Activated CD4-positive, alpha-beta memory T cell treated with anti-CD3 and anti-CD28 coated beads for 36 hours (primary cell): ENCODE measurements at places on chromosomes 3 and 15.

DNA sequence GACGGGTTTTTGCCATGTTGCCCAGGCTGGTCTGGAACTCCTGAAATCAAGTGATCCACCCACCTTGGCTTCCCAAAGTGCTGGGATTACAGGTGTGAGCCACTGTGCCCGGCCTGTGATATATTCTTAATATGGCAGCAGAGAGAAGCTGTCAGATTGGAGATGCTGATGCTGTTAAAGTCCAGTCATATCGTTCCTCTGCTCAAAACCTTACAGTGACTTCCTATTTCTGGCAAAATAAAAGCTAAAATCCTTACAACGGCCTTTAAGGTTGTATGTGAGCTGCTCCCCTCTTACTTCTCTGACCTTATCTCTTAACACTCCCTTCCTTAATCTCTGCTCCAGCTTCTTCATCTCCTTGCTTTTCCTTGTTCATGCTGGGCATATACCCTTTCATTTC lies 26.6 kb upstream of the MGA start:
- no peak for DNase-seq
- H3K4me1 ChIP-seq, result peaks cover 2% of the 10 kb centered on the region
- H3K36me3 ChIP-seq, result no peaks in the 10 kb centered on the region
- H3K27me3 ChIP-seq, result no peaks in the 10 kb centered on the region

DNA sequence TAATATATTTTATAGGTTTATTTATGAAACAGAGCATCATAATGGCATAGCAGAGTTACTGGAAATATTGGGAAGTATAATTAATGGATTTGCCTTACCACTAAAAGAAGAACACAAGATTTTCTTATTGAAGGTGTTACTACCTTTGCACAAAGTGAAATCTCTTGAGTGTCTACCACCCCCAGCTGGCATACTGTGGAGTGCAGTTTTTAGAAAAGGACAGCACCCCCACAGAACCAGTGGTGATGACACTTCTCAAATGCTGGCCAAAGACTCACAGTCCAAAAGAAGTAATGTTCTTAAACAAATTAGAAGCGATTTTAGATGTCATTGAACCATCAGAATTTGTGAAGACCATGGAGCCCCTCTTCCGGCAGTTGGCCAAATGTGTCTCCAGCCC lies 58.1 kb downstream of the DNAH1 start:
- no peak overlapping the region for H3K4me3 ChIP-seq
- no peak overlapping the region for H3K27ac ChIP-seq
- H3K27me3 ChIP-seq, result no peaks in the 10 kb centered on the region
- no peak for DNase-seq

DNA sequence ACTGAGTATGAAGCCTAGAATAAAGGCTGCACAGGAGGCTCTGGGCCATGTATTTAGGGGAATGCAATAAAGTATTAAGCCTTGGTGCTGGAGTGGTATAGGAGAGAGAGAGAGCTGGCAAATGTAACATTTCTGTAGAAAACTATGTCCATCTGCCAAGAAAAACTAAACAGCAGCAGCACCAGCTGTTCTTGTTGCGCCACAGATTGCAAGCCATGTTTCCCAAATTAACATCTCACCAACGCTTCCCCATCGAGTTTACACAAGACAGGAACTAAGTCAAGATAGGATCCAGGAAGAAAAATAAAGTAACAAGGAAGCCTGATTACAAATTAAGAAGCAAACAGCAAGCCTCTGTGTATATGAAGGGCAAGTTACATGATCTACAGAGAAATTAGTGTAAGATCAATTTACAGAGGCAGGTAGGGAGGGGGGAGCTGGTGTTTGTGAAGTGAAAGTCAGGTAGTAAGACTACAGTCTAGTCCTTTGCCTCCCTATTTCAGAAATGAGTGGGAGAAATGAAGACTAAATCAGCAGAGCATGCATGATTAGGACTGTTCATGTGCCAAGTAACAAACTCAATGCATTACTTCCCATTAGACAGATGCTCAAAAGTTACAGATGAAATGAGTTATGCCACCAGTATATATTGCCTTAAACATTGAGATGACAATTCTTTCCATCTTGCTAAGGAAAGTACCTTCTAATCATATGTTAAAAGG lies 900.5 kb downstream of the EPHA3 start:
- H3K36me3 ChIP-seq, result no peaks in the 10 kb centered on the region
- no peaks in the 10 kb centered on the region for H3K4me1 ChIP-seq
- H3K27ac ChIP-seq, result no peak overlapping the region
- DNase-seq, result no peak
- H3K27me3 ChIP-seq, result no peaks in the 10 kb centered on the region
- no peak overlapping the region for H3K4me3 ChIP-seq

- peaks cover 35% of the 10 kb centered on the region for H3K4me1 ChIP-seq
- H3K27ac ChIP-seq, result peak overlapping the region; percentile 54
- no peak overlapping the region for H3K4me3 ChIP-seq
- H3K36me3 ChIP-seq, result no peaks in the 10 kb centered on the region
Measured at GRCh38 chr15:59993950-59994401, 10.1 kb upstream of the FOXB1 start.

- no peaks in the 10 kb centered on the region for H3K27me3 ChIP-seq
- no peak for DNase-seq
- no peaks in the 10 kb centered on the region for H3K36me3 ChIP-seq
Measured at GRCh38 chr15:90043530-90044010, 42.4 kb downstream of the ZNF710 start.

- H3K27me3 ChIP-seq, result peaks cover 4% of the 10 kb centered on the region
- no peaks in the 10 kb centered on the region for H3K4me1 ChIP-seq
- no peaks in the 10 kb centered on the region for H3K36me3 ChIP-seq
- DNase-seq, result no peak
- H3K4me3 ChIP-seq, result no peak overlapping the region
Measured at GRCh38 chr3:196989721-196990262, 21.2 kb upstream of the PIGZ start.

DNA sequence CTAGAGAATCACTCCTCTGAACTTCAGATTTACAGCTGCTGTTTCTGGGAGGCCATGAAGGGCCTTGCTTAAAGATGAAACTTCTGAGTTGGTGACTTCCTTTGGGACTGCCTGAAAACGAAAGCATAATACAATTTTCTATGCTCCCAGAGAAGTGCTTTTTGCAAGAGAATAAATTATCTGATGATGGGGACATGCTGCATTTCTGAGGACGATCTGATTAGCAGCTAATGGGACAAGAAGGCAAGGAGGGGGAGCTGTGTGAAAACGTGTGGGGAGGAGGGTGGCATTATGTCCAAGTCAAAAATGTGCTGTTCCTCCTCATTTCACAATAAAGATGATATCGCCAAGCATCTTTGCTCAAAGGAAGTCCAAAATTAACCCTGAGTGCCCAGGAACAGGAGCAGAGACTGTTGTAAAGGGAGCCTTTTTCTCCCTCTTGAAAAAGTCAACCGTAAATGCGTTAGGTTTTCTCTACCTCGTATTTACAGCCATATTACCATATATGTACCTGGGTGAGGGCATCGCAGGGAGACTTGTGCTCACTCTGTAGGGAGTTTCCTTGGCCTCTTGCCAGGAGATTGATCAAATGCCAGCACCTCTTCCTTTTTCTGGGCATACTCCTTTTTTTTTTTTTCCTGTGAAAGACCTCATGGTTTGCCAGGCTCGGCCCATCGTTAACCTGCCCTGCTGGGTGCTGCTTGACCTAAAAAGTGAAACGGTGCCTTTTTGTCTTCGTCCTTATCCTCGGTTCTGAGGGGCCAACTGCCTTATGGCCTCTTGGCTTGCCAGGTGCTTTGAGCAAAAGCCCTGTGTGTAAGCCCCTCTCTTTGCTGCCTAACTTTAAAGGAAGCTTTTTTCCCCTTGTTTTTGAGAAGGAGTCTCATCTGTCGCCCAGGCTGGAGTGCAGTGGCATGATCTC lies 11.5 kb downstream of the ITPR1 start:
- H3K27me3 ChIP-seq, result no peaks in the 10 kb centered on the region
- DNase-seq, result peak; percentile 44
- H3K36me3 ChIP-seq, result peaks cover 18% of the 10 kb centered on the region
- peaks cover 50% of the 10 kb centered on the region for H3K4me1 ChIP-seq
- peak overlapping the region; percentile 84 for H3K27ac ChIP-seq
- peak overlapping the region; percentile 75 for H3K4me3 ChIP-seq

DNA sequence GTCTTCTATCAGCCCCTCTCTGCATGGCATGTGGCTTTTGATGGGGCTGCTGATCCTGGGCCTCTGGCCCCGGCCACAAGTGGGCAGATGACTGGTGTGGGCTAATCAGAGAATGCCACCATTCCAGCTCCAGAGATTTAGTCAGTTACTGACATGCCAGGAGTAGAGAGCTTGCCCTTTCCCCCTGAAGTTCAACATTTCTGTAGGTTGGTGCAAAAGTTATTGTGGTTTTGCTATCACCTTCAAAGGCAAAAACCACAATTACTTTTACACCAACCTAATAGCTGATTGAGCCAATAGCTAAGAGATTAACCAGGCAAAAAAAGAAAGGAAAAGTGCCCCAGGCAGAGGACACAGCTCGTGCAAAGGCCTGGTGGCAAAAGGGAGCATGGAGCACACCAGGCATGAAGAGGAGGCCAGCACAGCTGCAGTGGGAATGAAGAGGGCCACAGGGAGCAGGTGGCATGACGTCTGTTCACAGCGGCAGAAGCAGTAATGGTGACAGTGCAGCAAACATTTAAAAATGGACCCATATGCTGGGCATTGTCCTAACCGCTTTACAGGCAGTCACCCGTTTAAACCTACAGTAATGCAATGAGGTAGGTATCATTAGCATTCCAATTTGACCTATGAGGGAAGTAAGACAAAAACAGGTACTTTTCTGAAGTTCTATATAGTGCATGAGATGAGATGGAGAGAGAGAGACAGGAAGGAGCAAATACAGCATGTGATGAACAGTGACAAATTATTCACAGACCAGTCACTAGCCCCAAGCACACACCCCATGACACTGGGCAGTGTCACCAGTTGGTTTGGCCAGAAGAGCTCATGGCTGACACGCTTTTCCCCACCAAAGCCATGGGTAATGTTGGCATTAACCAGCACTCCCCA lies 373.0 kb upstream of the PROK2 start:
- H3K27me3 ChIP-seq, result peaks cover 5% of the 10 kb centered on the region
- no peaks in the 10 kb centered on the region for H3K4me1 ChIP-seq
- H3K4me3 ChIP-seq, result no peak overlapping the region

DNA sequence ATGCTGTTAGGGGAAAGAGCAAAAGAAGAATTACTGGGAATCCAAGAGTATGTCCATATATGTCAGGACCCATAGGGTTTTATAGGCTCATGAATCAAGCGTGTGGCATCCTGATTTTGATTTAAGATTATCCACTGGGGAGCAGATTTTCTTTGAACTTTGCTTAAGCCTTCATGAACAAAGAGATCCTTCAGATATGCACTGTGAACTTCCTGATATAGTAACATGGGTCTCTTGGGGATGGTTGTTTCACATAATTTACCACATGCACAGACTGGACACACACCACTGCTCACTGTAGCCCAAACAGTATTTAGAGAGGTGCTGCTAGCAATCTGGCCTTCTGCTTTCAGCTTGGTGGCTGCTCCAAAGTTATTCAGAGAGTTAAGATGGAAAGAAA lies 200.9 kb upstream of the ZPLD1 start:
- H3K36me3 ChIP-seq, result no peaks in the 10 kb centered on the region
- no peak overlapping the region for H3K4me3 ChIP-seq

DNA sequence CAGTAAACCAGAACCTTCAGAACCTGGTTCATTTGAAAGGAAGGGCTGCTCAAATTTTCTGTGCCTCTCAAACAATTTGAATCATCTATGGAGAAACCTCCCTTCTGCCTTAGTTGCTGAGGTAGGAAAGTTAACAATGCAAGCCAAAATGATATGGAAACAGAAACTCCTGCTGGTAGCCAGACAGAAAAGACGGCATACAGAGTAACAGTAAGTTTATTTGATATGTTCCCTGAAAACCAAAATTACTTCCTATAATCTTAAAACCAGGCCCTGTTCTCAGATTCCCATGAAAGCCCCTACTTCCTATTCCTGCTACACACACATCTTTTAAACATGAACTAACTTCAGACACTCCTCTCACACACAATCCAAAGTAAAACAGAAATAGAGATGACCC lies 86.2 kb downstream of the TBC1D5 start:
- H3K4me1 ChIP-seq, result peaks cover 4% of the 10 kb centered on the region
- no peak overlapping the region for H3K4me3 ChIP-seq
- H3K27ac ChIP-seq, result no peak overlapping the region
- H3K36me3 ChIP-seq, result no peaks in the 10 kb centered on the region

- no peak overlapping the region for H3K27ac ChIP-seq
- H3K4me3 ChIP-seq, result no peak overlapping the region
- H3K4me1 ChIP-seq, result peaks cover 4% of the 10 kb centered on the region
- no peaks in the 10 kb centered on the region for H3K27me3 ChIP-seq
- DNase-seq, result no peak
- no peaks in the 10 kb centered on the region for H3K36me3 ChIP-seq
Measured at GRCh38 chr3:60250206-60250605, 1001.0 kb downstream of the FHIT start.

DNA sequence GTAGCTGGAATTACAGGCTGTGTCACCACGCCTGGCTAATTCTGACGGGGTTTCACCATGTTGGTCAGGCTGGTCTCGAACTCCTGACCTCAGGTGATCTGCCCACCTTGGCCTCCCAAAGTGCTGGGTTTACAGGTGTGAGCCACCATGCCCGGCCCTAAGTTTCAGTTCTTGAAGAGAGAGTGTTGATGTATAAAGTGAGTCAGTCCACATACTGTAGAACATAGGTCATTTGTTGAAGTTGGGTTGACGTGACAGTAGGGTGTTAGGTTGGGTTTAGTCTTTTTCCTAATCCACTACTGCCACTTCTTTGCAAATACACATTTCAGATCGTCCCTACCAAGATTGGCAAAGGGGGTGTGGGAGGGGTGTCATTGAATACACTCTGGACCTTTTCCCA lies 15.2 kb downstream of the DNAJC19 start:
- no peaks in the 10 kb centered on the region for H3K27me3 ChIP-seq
- H3K36me3 ChIP-seq, result peaks cover 36% of the 10 kb centered on the region
- DNase-seq, result no peak
- no peak overlapping the region for H3K4me3 ChIP-seq

DNA sequence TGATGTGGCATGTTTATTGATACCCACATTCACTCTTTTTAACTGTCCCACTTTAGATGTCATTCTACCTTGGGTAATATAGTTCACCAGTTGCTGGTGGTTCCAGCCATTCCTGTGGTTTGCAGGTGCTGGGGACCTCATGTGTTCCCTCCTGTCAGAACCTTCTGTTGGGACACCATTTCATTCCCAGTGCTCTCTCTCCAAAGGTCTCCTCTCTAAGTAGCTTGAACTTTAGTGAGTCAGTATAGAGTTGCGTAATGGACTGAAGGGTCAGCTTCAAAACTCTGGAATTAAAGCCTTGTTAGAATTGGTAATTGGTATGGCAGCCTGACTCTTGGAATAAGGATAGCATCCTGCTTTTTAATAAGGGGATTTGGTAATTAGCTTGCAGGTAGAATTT lies 108.5 kb downstream of the PLCL2 start:
- no peak overlapping the region for H3K4me3 ChIP-seq
- no peaks in the 10 kb centered on the region for H3K27me3 ChIP-seq
- H3K36me3 ChIP-seq, result no peaks in the 10 kb centered on the region
- DNase-seq, result no peak

- no peaks in the 10 kb centered on the region for H3K27me3 ChIP-seq
- no peak overlapping the region for H3K4me3 ChIP-seq
- H3K36me3 ChIP-seq, result peaks cover 18% of the 10 kb centered on the region
Measured at GRCh38 chr3:48436477-48436787, 3.5 kb downstream of the CCDC51 start.

GRCh38 chr15:58929891-58930416 lies 3.5 kb downstream of the SLTM start:
- no peak overlapping the region for H3K4me3 ChIP-seq
- DNase-seq, result no peak
- H3K27ac ChIP-seq, result no peak overlapping the region
- H3K27me3 ChIP-seq, result no peaks in the 10 kb centered on the region
